ENCODE measurements at places on chromosomes 12 and 14.

DNA sequence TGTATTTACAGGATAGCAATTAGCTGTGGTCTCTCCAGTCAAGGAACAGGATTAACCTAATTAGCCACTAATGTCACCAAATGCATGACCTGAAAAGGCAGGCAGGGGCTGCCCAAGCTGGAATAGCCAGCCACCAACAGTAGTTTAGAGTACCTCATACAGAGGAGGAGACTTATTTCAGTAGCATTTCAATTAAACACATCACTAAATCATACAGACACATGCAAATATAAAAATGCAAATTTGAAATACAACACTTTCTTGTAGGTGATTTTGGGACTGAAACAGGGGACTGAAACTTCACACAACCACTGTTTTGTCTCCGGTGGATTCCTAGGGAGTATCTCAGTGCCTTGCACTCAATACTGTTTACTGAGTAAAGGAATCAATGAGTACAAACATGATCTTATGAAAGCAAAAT lies 636 bp upstream of the IFNG-AS1 start:
- no peak for DNase-seq

DNA sequence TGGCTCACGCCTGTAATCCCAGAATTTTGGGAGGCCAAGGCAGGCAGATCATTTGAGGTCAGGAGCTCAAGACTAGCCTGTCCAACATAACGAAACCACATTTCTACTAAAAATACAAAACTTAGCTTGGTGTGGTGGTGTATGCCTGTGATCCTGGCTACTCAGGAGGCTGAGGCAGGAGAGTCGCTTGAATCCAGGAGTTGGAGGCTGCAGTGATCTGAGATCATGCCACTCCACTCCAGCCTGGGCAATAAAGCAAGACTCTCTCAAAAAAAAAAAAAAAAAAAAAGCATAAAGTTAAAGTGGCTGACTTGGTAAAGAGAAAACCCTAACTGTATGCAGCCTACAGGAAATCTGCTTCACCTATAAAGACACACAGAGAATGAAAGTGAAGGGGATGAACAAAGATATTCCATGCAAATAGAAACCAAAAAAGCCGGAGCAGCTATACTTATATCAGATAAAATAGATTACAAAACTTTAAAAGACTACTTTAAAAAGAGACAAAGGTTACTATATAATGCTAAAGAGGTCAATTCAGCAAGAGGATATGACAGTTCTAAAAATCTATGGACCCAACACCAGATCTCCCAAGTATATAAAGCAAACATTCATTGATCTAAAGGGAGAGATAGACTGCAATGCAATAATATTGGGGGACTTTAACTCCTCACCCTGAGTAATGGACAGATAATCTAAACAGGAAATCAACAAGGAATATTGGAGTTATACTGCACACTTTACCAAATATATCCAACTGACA lies 4.1 kb downstream of the CLEC2B start:
- no peak for DNase-seq

DNA sequence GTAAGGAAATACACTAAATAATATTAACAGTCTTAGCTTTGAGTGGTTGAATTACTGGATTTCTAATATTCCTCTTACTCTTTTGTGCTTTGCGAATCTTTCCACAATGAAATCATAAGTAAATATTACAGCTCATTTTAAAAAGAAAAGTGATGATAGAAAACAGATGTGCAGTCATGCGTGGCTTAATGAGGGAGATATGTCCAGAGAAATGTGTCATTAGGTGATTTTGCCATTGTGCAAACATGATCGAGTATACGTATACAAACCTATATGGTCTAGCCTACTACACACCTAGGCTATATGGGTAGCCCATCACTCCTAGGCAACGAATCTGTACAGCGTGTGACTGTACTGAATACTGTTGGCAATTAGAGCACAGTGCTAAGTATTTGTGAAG lies 59.3 kb downstream of the SLC15A5 start:
- DNase-seq, result no peak

GRCh38 chr12:113373969-113374368 lies 15.6 kb downstream of the PLBD2 start:
- DNase-seq, result no peak

DNA sequence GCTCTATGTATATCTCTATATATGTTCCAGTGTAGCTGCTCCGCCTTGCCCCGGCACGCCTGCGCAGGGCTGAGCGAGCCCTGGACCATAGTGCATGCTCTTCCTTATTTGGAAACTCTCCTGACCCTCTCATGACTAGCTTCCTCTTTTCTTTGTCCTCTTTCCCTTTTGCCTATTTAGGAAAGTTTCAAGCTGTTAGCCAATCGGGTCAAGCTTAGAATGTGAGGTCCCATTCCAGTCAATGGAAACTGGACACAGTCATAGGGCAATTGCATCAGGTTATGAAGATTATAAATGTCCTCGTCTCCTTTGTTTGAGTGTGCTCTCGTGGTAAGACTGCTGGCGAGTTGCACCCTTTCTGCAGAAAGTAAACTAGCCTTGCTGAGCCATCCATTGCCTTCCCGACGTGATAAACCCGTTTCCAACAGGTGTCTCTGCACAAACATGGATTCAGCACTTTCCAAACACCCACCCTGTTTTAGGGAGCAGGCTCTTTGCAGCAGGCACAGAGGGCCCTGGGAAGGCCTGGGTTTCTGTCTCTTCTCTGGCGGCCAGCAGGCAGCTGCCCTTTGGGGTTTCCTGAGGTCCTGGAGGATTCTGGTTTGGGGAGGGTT lies 30.9 kb downstream of the CCDC92 start:
- no peak for DNase-seq

DNA sequence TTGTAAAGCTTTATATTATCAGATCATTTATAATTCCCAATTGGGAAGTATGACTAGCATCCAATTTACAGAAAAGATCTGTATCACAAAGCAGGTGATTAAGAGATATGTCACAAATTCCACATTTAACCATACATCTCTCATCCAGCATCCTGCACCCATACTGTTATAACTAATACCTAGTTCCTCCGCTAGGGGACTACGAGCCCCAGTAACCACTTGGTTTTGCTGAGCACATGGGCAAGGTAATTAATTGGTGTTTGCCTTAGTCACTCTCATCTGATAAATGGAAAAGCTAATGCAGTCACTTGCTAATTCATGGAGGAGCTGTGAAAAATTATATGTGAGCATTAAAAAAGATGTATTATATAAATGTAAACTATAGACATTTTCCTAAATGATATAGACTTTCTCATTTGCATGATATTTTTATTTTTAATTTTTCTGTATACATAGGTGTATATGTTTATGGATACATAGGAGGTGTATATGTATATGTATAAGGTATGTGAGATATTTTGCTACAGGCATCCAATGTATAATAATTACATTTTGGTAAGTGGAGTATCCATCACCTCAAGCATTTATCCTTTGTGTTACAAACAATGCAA lies 1031.8 kb downstream of the GALC start:
- no peak for DNase-seq

Measured in kidney tubule cell (primary cell).